ENCODE measurements at places on chromosomes 7 and 10.
A peak's percentile ranks its signal among the peaks of the same experiment; 100 is the strongest.

DNA sequence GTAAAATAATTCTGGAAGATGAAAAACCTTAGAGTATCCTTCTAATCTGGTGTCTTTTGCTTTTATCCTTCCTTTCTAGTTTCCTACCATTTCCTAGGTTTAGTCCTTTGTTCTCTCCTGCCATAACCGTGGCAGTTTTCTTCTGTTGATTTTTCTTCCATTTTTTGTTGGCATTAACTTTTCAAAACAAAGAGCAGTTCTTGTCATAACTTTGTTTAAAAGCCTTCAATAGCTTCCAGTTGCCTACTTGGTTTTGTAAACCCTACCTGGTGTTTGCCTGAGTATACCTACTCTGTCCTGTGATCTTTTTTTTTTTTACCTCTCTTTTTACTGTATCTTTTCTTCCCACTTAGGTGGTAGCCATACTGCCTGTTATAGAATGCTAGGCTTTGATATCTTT, 125.6 kb downstream of the LYZL1 start:
- no peak for DNase-seq

DNA sequence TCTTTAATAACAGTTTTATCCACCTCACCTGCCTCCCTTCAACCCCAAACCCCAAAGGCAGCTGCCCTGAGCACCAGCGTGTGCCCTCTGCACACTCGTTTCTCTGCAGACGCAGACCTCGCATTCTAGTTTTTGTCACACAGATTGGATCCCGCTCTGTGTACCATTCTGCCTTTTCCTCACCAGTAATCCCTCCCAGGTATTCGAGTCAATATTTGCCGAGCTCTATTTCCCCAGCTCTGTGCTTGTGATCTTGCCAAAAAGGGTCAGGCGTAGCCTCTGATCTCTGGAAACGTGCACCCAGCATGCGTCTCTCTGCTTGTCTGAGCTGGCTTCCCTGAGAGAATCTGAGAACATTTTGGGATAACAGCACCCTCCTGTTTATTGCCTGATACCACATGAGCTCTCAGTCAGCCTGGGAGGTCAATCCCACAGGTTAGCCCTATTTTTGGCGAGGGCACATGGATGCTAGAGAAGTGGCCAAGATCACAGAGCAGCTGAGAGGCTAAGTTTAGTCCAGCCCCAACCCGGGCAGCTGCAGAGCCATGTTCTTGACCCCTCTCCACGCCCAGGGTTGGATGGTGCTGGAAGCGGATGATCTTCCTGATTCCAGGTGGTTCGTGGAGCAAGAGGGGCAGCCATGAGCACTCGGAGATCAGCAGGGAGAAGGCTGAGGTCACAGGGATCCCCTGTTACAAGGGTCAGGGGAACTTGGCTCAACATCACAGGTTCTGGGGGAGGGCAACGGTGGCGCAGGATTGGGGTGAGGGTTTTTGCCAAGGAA, 29.1 kb downstream of the FOXL3 start:
- no peak for DNase-seq

GRCh38 chr7:73968487-73968886, 59.5 kb upstream of the ELN start:
- no peak for DNase-seq

DNA sequence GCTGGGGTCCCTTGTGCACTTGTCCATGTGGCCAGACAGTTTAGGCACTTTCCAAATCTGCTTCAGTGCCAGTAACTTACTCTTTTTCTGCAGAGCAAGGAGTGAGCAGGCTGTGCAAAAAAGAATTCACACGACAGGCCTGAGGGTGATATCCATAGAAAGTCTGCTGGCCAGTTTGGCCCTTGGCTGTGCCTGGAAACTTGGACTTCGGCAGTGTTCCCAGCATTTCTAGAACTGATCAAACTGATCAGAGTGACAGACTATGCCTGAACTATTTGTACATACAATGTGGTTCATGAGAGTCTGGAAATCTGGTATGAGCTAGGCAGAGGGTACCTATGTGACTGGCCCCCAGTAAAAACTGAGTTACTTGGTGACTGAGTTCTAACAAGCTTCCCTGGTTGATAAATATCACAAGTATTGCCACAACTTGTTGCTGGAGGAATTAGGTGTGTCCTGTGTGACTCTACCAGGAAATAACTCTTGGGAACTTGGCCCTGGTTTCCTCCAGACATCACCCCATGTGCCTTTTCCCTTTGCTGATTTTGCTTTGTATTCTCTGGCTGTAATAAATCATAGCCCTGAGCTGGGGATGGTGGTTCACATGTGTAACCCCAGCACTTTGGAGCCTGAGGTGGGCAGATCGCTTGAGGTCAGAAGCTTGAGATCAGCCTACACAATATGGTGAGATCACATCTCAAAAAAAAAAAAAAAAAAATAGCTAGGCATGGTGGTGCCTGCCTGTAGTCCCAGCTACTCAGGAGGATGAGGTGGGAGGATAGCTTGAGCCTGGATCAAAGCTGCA, 3.3 kb upstream of the DENND10 start:
- DNase-seq = no peak

DNA sequence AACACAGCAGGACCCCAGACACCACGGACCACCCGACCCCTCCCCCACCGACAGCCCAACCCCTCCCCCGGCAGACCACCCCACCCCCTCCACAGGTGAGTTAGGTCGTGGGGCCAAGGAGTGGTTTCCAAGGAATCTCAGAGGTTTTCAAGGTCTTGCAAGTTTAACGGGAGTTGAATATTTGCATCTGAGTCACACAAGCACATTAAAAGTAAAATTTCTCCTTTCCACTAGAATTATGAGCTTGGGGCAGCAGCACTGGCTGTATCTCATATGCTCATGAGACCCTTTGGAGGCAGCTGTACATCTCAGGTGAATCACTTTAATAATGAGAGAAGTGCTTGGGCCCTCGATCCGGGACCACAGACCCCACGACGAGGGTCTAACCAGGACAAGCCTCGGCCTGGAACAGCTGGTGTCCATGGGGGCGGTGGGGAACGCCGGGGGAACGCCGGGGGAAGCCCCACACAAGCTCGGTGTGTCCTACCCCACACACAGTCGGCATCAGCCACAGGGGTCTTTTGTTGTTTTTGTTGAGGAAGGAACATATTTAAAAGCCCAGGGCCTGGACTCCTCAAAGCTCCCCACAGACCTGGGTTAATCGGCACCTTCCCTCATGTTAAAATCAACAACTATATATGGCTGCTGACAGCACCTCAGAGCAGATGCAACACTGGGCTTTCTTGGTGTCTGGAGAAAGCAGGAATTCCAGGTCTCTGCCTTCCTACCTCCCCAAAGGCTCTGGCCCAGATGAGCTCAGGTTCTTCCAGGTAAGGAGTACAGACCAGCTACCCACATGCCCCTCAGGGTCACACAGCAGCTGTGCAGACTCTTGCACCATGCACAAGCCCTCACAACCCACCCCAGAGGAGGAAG, 130.3 kb downstream of the DIP2C start:
- no peak for DNase-seq

- DNase-seq = no peak
Observed at GRCh38 chr10:29651767-29652166, 17.0 kb upstream of the SVIL start.

DNA sequence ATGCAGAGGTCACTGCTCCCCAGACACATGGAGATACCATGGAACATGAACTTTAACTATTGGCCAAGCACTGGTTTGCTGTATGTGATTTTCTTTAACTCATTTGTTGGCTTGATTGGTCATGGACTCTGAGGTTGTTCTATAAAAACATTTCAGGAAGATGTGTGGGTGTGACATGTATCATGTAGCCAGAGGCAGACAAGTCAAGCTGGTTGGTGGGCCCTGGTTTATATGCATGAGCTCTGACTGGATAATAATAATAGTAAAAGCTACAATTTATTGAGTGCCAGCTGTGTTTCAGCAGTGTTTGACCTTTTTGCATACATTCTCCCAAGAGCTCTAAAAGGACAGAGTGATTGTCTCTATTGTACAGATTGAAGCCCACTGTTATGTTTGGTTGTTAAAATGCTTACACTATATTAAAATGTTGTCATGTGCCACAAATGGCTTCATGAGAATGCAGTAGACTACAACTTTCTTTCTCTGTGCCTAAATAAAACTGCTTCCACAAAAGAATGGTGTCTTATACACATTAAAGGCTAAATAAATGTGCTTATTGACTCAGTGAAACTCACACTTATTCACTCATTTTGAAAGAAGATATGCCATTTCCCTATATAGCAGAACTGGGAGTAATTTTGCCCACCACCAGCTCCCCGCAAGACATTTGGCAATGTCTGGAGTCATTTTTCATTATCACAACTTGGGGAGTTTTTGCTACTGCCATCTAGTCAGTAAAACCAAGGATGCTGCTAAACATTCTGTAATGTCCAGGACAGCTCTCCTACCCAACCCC, 243.6 kb upstream of the NFE2L3 start:
- no peak for DNase-seq

- no peak for DNase-seq
Observed at GRCh38 chr7:75867390-75867717, 11.5 kb upstream of the RHBDD2 start.

DNA sequence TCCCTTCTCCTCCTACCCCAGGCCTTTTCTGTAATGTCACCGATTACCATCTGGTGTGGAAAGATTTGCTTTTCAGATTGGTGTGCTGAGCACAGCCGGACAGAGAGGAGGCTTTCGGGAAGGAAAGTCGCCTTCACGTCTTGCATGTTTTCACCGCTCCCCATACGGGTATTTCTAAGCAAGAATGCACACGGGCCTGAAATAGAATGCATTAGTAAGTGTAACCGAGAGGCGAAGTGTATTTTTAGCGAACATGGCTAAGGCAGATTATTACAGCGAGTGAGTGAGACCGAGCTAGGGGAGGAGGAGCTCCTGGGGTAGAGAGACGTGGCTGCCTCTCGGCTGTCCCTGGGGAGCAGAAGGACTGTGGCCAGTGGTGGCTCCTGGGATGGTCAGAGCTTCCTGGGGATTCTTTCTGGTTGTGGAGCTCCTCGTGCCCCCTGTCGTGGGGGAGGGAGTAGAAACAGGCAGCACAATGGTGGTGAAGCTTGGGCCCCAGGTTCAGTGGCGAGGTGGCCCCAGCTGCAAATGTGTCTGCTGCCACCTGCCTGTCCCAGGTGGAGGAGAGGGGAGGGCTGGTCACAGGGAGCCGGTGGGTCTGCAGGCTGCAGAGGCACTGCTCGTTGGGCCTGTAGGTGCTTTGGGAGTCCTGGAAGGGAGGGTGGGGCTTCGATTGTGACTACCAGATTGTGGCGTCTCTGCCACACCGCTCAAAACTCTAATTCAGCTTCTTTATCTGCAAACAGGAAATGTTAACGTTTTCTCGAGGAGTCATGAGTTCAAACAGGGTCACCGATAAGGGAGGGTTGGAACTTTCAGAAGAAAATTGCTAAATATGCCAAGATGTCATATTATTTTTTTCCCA, 135.8 kb downstream of the CAMK1D start:
- DNase-seq = peak; percentile 52

GRCh38 chr10:33566426-33566825, 232.0 kb upstream of the NRP1 start:
- no peak for DNase-seq

DNA sequence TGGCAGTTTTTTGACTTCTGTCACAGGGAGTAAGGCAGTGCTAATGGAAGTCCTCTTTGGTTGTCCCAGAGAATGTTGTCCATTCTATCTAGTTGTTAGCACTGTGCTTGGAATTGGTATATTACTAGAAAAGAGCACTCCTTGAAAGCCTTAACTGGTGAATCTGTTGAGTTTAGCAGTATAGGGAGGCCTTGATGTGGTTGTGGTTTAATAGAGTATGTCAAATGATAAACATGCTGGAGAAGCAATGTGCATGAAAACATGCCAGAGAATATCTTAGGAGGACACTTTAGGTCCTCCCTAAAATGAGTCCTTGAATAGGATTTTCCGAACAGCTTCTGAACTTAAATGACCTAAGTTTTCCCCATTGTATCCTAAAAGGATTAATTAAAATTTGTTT, 98.6 kb downstream of the BTRC start:
- DNase-seq = no peak

DNA sequence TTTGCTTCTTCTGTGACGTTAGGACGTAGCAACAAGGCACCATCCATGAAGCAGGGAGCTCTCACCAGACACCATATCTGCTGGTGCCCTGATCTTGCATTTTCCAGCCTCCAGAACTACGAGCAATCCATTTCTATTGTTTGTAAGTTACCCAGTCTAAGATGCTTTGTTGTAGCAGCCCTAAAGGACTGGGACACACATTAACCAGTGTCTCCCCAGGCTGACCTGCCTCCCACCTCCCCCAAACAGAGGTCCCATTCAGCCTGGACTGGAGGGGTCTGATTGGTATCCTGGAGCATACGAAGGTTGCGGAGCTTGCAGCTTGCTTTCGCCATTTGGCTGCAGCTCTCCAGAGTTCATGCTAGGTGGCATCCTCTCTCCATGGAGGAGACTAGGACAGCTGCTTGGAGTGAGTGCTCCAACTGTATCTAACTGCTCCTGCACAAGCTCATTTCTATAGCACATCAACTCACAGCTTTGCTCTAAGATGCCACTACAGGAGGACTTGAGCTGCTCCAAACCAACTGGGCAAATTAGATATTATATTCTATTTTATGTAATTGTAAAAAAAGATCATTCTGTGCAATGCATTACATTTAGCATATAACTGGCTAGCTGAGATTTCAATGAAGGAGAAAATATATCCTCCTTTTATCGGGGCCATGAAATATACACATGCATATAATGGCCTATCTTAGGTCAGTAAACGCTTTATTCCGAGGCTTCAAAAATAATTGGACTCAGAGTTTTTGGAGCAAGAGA, 8.0 kb upstream of the GRK5 start:
- DNase-seq = no peak

GRCh38 chr10:88057720-88058119, 194.3 kb downstream of the PTEN start:
- DNase-seq = no peak

GRCh38 chr10:48934672-48935501, 4.8 kb downstream of the LRRC18 start:
- no peak for DNase-seq

Data from GM06990 (cell line).